ENCODE measurements at places on chromosomes 6 and 20.

- DNase-seq = no peak
These were observed 23.6 kb downstream of the IL17A start for GRCh38 chr6:52209770-52210169.

DNA sequence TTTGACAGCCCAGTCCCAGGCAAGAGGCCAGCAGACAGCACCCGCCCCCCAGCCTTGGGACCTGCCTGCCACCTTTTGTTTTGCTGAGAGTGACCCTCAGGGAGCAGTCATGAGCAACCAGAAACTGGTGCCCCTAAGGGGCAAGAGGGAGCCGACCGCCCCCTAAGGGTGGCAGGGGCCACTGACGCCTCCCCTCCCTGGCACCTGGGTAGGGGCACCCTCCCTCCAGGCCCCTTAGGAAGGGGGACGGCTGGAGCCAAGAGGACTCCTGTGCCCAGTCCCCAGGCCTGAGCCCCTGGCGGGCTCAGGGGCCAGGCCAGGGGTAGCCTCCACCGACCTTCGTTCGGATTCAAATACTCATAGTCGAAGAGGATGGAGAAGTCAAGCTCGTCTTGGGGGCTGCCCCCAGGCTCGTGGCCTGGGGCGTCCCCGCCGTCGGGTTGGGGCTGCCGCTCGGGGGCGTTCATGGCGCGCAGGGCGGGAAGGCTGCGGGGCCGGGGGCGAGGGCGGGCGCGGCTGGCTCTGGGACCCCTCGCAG is 417 bp downstream of the NFATC2 start:
- no peak for DNase-seq

- DNase-seq = no peak
These were observed 469 bp downstream of the TFAP2C start for GRCh38 chr20:56629464-56630085.

DNA sequence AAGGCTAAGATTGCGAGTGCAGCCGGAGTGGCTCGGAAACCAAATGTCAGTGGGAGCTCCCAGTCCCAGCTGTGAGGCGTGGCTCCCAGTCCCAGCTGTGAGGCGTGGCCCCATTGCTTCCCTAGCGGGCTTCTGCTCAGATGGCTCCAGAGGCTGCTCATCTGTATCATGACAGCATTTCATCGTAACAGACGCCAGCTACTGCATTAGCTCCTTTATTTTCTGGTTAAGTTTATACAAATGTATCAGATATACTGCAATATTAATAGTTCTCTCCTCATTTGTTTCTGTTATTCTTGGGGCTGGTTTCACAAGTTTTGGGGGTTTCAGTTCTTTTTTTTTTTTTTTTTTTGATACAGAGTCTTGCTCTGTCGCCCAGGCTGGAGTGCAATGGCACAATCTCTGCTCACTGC is 34.7 kb upstream of the TBXT start:
- DNase-seq = no peak

GRCh38 chr20:50348096-50348495 is 157.5 kb downstream of the CEBPB start:
- no peak for DNase-seq

All from neuronal stem cell (in vitro differentiated cells).